Calu3 (cell line): ENCODE measurements at places on chromosomes 4 and X. TPM values are rescaled to one million over a fixed set of nuclear protein-coding genes. Genes with fewer than 3 reads are reported as not detected.
A peak's percentile ranks its signal among the peaks of the same experiment; 100 is the strongest.

DNA sequence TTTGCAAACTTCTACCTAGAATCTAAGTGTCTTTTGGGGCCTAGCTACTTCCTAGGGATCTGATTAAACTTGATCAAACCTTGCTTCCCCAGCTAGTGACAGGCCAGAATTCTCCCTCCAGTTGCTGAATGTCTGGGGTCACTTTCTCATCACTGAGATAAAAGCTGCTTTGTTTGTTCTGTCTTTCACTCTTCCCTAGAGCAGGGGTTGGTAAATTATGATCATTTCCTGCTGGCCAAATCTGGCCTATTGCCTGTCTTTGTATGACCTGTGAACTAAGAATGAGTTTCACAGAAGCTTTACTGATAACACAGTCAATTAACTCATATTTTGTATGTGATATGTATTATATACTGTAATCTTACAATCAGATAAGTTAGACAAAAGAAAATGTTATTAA, 157.8 kb upstream of the AADAT start:
- DNase-seq = no peak
- H3K27me3 ChIP-seq = no peaks in the 10 kb centered on the region
- no peak overlapping the region for H3K4me3 ChIP-seq
- H3K36me3 ChIP-seq = no peaks in the 10 kb centered on the region
- H3K27ac ChIP-seq = peak overlapping the region; percentile 38

DNA sequence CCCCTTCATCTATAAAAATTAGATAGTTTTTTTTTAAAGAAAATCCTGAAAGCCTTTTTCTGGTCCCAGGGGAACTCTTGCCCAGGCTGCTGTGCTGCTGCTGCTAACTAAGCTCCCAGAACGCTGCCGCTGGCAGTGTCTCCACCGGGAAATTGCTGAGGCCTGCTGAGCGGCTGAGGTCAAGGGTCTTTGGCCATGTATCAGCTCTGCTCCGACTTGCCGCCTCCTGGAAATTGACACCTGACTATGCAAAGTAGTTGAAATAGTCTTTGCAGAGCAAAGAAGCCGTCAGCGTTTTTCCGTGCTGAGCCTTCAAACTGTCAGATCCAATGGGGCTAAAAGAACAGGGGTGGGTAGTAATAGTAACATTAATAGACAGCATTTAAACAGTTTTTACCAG, 839 bp downstream of the QDPR start:
- peaks cover 15% of the 10 kb centered on the region for H3K4me1 ChIP-seq
- H3K27me3 ChIP-seq = no peaks in the 10 kb centered on the region
- H3K4me3 ChIP-seq = peak overlapping the region; percentile 81
- H3K36me3 ChIP-seq = peaks cover 16% of the 10 kb centered on the region
- no peak overlapping the region for H3K27ac ChIP-seq

GRCh38 chr4:99712099-99712498, 54.5 kb upstream of the C4orf54 start:
- peaks cover 26% of the 10 kb centered on the region for H3K4me1 ChIP-seq
- no peaks in the 10 kb centered on the region for H3K27me3 ChIP-seq
- no peak overlapping the region for H3K4me3 ChIP-seq

DNA sequence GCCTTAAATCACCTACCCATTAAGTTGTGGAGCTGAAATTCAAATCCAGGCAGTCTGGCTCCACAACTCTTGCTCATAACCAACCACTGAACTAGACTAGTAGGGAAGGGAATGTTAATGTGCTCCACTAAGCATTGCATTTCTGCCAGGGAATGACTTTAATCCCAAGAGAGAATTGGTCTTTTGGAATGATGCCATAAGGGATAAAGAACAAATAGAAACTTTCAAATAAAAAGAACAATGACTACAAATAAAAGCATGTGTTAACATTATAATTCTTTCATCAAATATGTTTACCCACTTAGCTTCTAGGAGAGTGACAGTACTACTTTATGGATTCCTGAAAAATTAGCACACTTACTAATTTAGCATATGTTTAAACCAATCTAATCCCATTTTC, 905.9 kb downstream of the CENPC start:
- no peak for DNase-seq
- H3K36me3 ChIP-seq = no peaks in the 10 kb centered on the region
- H3K27me3 ChIP-seq = no peaks in the 10 kb centered on the region
- H3K4me3 ChIP-seq = no peak overlapping the region

CASK gene
- total RNA-seq = 138 and 157 TPM in 2 replicates
